ENCODE measurements at places on chromosomes 2 and 18.

DNA sequence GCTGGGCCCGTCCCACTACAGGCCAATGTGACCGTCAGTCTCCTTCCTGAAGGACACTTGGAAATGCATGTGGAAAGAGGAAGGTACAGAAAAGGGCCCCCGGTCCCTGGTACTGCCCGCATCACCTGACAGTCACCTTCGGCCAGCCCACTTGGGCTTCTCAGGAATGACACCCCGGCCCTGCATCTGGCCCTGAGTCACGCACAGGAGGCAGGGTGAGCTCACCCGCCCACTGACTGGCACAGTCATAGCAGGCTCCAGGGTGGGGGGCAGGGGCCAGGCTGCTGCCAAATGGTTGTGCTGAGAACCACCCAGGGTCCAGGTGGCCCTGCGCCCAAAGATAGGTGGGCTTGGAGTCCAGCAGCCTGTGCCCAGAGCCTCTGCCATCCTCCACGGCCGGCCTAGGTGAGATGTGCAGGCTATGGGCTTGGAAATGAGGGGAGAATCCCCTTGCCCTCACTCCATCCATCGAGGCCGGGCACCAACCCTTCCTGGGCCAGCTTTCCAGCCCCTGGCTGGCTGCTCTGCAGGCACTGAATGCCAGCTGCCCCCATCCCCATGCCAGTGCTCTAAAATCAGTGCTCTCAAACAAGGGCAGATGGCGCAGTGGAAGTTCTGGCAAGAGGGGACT lies 14.1 kb downstream of the EMX1 start:
- DNase-seq: no peak

- no peak for DNase-seq
Observed at GRCh38 chr2:40448476-40449079, 3.3 kb downstream of the SLC8A1 start.

DNA sequence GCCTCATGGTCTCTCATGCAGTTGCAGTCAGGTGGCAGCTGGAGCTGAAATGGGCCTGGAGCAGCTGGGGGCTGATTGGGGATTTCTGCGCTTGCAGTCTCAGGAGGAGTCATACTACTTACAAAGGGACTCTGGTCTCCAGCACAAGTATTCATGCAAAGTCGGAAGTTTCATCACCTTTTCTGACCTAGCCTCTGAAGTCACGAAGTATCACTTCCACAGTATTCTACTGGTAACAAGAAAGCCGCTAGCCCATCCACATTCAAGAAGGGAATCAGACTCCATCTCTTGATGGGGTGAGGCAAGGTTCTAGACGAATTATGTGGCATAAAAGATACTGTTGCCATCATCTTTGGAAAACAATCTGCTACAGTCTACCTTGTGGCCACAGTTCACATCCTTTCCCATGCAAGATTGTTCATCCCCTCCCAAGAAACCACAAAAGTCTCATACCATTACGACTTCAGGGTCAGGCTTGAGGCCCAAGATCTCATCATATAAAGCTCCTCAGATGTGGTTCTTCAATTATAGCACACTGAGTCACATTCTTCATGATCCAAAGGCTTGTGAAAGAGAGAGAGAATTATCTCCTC lies 95.3 kb downstream of the SMC6 start:
- DNase-seq: no peak

DNA sequence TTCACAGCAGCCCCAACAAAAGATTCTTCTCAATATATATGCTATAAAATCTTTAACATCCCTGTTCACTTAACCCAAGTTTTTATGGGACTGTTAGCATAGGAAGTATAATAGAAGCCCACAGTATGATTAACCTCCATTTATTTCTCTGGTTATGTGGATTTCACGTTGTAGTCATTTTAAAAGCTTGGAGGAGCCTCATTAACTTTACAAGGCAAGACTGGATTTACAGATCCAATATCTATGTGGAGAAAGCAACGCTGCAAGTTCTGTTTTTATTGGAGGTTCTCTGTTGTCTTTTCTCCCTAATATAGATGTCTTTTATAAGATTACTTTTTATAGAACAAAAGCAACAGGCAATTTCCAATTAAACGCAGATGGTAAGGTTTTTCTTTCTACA lies 114.9 kb upstream of the SYT4 start:
- DNase-seq: no peak

- DNase-seq: no peak
Observed at GRCh38 chr18:37658894-37659293, 93.3 kb upstream of the CELF4 start.

DNA sequence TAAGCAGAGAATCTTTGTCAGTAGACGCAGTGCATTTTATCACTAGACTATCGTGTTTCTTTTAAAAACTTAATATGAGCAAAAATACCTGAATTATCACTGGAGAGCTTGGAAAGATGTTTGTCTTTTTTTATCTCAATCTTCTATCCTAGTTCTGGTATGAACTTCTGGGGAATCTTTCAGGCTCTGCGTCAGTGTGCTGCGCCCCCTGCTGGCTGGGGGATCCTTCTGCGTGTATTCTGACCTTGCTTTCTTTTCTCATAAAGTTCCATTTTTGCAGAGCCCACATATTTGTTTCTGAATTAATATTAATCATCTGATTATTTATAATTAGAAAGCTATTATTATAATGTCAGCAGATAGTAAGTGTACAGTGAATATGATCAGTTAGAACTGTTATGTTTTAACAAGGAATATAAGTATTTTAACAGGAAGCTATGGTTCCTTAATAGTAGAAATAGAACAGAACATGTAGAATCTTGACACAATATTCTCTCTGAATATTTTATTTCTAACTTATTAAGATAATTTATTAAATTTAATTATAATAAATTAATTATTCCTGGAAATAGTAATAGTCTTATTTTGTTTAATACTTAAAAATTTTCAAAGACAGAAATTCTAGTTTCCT lies 945.0 kb upstream of the CRIM1 start:
- DNase-seq: no peak

DNA sequence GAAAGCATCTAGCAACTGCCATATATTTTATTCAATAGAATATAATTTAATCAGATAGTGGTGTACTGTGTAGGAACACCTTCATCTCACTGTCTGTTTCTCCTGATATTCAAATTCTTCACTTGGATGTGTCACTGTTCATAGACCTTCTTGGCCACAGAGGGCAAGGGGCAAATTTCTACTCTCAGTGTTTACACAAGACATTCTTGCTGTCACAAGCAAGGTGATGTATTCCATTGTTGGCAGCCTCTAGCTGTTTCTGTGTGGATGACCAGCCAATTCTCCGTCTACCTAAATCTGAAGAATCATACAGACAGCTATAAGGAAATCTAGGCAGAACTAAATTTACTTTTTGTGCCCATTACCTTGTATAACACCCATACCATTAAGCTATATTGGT lies 948.3 kb downstream of the CNTNAP5 start:
- no peak for DNase-seq

GRCh38 chr2:27920148-27920885 lies 29.8 kb downstream of the BABAM2 start:
- no peak for DNase-seq

- no peak for DNase-seq
Observed at GRCh38 chr2:118388771-118389170, 300.5 kb downstream of the INSIG2 start.

DNA sequence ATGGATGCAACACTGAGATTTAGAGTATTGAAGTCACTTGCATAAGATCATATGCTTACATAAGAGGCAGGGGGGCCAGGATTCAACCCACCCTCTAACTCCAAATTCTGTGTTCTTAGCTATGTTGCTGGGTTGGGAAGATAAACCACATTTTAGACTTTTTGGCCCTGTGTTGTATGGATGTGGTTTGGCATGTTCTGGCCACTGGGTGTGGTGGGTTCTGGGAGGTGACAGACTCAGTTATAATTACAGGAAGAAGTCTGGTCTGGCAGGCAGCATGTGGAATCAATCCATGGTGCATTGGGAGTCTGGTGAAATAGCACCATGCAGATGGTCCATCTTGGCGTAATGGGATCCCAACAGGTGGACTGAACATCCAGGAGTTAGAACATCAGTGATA lies 138.9 kb downstream of the LTBP1 start:
- no peak for DNase-seq

DNA sequence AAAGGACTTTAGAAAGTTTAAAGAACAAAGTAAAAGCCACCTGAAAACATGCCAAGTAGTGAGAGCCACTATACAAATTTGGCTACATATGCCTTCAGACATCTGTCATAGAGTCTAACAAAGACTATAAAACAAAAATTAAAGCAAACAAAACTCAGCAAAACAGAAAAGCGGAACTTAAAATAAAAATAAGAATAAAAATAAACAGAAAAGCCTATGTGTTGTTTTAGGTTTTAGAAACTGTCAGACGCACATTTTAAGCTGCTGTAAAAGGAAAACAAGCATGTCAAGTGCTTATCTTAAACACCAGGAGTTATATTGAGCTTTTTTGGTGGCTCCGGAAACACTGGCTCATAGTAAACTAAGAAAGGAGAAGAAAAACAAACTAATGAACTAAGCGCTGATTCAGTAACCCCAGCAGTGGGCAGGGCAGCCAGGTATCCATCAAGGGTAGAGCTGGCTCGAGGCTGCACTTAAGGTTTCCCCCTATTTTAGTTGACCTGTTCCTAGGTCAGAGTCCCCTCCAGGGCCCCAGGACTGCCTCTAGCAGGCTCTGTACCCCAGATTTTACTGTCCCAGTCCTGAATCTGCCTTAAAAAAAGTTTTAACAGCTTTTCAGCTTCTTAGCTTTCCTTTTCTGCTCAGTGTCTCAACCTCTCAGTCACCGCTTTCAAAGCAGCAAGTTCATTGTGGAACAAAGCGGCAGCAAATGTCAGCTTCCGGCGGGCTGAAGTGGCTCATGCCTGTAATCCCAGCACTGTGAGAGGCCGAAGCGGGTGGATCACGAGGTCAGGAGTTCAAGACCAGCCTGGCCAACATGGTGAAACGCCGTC lies 15.4 kb upstream of the RMC1 start:
- no peak for DNase-seq

DNA sequence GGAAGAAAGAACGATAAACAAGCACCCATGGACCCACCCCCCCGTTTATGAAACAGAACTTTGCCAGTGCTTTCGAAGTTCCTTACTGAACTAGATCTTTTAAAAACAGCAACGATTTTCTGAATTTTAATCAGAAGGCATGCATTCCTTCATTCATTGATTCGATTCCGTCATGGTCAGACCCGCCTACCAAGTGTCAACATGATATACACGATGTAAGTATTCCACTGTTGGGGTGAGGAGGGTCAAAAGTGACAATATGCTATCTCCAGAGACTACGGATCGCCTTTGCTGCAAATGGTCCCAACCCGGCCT lies 316 bp upstream of the FMNL2 start:
- no peak for DNase-seq

- no peak for DNase-seq
Observed at GRCh38 chr2:42601076-42601475, 32.6 kb downstream of the MTA3 start.

GRCh38 chr2:64780041-64780440 lies 126.3 kb upstream of the SERTAD2 start:
- DNase-seq: no peak

GRCh38 chr2:141035846-141036420 lies 1094.9 kb downstream of the LRP1B start:
- no peak for DNase-seq

GRCh38 chr2:205722283-205722918 lies 40.1 kb downstream of the NRP2 start:
- no peak for DNase-seq

DNA sequence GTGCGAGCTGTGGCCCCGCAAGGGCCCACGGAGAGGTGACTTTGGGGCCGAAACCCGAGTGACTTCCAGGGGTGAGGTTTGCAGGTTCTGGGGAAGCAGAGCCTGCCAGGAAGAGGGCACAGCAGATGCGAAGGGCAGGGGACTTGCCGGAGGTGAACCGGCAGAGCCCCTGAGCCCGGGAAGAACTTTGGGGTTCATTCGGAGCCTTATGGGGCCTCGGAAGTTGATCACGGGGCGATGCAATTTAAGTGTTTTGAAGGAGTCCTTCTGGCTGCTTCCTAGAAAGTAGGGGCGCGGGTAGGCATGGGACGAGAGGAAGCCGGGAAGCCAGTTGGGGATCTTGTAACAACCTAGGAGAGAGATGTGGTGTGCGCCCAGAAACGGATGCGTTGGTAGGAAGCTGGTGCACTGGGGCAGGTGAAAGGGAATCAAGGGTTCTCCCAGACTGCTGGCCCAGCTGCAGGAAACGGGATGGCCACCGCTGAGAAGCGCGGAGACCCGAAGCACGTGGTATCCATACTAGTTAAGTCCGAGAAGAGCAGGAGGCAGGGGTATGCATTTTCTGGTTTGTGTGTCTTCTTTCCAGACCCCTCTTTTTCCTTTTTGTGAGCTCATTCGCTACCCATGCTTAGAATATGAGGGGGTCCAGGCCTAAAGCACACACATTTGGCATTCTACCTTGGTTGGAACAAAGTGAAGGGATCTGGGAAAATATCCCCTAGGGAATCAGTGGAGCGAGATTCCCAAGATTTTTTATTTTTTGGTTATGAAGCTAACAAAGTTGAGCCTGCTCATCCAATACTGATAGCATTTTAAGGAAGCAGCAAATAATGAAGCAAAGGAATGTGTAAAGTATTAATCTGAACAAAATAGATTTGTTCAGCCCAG lies 758 bp downstream of the SCLY start:
- DNase-seq: no peak

- no peak for DNase-seq
Observed at GRCh38 chr2:9690716-9691498, 60.1 kb upstream of the YWHAQ start.

DNA sequence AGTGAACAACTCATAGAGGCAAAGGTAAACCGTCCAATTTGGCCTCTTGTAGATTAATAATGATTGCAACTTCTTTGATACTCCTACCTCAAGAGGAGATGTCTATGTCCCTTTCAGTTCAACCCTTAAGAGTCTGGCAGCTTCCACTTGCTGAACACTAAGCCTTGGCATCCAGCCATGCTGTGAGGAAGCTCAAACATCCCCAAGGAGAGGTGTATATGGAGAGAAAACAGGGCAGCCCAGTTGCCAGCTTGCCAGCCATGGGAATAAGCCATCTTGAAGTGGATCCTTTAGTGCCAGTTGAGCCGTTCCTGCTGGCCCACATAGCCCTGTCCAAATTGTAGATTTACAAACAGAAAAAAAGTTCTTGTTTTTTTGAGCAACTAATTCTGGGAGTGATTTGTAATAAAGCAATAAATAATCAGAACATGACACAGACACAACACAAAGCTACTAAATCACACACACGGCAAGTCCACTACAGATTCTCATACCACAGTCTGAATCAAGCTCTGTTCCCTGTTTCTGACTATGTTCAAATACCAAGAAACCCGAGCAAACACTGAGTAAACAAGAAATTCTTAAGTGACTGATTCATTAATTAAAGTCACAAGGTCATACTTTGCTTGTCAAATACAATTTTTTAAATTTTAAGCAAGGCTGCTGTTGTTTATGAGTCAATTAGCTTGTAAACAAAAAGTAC lies 96.1 kb downstream of the PID1 start:
- DNase-seq: no peak

All from stimulated activated CD8-positive, alpha-beta memory T cell treated with anti-CD3 and anti-CD28 coated beads, Interleukin-2, amount 100 ng/mL, for 1 hour (primary cell).